ENCODE measurements at places on chromosomes 5 and 9.

DNA sequence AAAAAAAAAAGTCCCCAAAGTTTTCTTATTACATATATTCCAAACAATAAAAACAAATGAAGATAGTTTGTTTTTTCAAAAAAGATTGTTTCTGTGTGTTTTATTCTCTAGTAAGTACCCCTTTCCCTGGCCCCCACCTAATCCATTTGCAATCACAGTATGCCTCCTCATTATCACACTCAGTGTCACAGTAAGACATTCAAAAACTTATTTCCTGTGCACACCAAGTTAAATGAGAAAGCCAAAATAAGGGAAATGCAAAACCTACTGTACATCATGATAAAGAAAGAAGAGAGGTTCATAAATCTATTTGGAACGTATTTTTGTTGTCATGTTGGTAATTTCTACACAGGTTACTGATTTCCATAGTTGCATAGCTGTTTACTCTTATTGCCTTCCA is 62.3 kb downstream of the ST8SIA4 start:
- no peak for DNase-seq

DNA sequence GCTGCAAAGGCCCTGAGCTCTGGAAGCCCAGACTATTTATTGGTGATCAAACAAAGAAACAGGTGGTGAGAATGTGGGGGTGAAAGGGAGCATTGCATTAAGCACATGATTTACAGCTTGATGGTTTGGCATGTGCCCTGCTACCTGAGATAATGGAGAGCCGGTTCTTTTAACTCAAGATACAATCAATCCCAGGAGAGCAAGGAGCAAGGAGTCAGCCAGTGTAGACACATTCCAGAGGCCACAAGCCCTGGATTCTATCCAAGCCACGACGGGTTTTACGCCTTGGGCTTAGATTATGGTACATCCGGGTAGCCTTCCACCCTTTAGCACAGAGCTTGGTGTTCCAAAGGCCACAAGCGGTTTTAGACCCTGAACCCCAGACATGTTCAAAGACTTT is 292.2 kb downstream of the CYLC2 start:
- no peak for DNase-seq

DNA sequence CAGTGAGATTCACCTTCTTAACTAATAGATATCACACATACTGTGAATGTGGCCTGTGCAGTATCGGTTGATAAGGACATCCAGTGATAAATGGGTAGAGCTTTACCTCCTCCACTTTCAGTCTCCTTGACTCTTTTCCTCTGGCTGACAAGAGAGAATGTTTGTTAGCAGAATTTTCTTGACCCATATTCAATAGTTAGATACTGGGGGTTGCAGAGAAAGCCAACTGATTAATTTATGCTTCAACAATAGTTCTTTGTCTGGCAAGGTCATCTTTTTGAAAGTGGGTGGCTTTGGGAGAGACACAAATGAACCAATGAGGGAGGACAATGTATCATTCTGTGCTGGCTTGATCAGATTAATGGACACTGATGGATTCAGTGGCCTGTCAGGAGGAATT is 30.3 kb downstream of the TTC23L start:
- no peak for DNase-seq

DNA sequence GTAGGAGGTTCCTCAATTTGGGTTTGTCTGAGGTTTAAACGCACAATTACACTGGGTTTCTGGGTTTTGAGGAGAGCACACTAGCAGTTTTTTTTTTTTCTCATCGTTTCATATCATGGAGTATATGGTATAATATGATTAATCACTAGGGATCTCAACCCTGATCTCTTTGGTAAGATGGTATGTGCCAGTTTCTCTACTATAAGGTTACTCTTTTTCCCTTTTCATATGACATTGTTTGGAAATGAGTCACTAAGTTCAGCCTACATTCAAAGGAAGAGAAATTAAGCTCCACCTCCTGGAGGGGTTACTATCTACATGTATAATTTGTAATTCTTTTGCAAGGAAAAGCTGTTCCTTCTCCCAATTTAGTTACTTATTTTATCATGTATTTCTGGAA is 35.2 kb downstream of the MTRR start:
- no peak for DNase-seq

GRCh38 chr5:7585807-7586206 is 189.9 kb downstream of the ADCY2 start:
- no peak for DNase-seq

- no peak for DNase-seq
These were observed 539.1 kb downstream of the CDK5RAP2 start for GRCh38 chr9:120040896-120041295.

DNA sequence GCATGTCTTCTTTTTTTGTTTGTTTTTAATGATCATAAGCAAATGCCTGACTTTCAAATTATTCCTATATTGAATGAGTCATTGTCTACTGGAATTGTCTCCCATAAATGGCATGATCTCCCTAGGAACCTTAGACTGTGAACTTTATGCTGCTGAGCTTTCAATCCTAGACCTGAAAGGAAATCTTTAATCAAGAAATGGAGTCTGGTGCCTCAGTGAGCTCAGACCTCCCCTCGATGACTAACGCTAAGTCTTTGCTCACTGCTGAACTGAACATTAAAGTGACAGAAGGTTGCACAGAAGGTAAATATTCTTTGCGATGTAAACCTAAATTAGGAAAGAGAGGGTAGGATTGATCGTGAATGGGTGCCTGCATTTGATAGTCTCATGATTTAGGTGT is 745.2 kb upstream of the WWC1 start:
- no peak for DNase-seq

- DNase-seq: no peak
These were observed 445.8 kb upstream of the RIOK2 start for GRCh38 chr5:97628807-97629206.

DNA sequence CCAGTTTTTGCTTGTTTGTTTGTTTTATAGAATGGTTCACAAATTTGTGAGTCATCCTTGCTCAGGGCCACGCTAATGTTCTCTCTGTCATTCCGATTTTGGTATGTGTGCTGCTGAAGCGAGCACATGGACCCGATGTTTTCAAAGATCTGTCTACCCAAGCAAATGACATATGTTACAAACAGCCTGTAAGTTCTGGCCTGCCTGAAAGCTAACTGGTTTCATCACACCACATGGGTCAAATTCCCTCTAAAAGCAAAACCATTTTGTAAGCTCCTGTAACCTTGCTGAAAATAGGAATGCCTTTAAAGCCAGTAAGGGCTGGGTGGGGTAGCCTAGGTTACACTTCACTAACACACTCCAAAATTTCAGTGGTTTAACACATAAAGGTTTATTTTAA is 25.4 kb downstream of the DMRT3 start:
- no peak for DNase-seq

DNA sequence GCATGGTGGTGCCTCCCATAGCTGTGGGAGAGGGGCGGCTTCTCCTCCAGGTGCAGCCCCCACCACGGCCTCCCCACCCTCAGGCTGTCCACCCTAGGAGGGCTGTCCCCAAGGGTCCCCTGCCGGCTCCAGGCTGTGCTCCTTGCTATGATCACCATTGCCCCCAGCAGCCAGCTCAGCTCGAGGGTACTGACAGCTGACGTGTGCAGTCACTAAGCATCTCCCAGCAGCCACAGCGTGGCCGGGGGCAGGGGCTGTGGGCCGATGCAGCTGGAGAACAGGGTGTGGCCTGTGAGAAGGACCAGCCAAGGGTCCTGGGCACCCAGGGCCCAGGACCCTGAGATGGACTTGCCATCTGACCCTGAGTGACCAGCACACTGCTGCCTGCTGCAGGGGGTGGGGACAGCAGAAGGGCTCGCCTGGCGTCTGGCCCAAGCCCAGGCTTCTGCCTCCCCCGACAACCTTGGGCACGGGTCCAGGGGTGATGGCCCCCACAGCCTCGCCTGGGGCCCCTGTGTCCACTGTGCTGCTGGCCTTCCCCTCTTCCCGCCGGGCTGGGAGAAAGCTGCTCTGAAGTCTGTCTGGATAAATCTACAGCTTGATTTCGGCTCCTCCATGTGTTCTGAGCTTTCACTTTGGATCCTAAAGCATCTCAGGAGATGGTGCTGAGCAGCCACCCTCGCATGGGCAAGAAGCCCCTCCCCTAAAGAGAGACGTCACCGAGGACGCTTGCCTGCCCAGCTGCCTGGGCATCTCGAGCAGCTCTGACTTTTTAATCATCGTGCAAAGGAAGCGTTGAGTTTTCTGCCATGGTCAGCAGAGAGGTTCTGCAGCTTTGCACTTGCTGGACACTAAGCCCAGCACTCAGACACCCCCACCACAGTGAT is 5.5 kb downstream of the KCNT1 start:
- DNase-seq: no peak

DNA sequence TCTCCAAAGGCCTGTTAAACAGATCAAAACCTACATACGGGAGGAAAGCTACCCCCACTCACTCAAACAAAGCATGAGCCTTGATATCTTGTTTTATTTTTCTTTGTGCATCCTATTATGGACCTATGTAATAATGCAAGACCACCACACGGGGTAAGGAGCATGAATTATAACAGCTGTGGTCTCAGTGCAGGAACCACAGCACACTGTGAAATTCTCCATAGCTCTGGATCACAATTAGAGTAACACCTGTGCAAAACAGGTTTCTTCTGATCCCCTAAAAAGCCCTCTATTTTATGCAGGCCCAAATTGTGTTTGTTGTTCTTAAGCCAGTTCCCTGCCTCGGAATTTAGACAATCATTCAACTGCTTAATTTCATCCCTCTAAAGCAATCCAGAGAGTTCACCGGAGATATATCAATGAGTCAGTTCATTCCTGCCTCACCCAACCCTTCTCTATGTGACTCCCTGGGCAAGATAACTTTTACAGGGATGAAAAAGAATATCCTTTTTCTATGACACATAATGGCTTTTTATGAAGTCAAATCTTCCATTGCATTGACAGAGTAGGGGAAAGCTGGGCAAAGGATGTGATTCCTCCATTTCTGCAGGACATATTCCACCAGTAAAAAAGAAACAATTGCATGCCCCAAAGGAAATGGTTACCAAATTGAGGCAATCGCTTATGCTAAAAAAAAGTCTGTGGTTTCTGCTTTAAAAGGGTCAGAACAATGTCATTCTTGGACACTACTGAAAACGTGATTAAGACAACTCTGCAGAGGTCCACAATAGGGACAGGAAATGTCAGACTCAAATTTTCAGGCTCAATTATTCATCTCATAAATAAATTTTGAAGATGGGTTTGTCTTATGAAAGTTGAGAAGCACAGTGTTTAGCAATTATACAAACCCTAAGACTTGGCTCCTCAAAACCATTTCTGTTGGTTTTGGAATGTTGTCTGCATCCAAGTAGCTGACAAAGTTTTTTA is 41.6 kb upstream of the FST start:
- DNase-seq: no peak

DNA sequence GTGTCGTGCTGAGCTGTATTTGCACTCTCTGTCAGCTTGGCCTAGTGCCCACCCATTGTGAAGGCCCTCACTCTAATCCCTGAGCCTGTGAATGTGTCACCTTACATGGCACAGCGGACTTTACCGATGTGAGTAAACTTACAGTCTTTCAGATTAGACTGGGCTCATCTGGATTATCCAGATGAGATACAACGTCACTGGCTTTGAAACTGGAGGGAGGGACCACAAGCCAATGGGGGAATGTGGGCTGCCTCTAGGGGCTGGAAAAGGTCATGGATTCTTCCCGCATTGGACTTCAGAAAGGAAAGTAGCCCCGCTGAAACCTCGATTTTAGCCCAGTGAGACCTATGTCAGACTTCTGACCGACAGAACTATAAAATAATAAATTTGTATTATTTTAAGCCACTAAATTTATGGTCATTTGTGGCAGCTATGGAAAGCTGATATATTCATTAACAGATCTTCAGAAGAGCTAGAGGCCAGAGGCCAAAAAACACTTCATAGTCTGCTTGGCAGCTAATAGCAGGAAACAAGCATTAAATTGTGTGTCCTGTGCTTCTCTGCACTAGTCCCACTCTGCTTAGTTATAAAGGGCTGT is 139.0 kb upstream of the GAS1 start:
- DNase-seq: no peak

- DNase-seq: no peak
These were observed 35.7 kb upstream of the CDH18 start for GRCh38 chr5:20023686-20024180.

DNA sequence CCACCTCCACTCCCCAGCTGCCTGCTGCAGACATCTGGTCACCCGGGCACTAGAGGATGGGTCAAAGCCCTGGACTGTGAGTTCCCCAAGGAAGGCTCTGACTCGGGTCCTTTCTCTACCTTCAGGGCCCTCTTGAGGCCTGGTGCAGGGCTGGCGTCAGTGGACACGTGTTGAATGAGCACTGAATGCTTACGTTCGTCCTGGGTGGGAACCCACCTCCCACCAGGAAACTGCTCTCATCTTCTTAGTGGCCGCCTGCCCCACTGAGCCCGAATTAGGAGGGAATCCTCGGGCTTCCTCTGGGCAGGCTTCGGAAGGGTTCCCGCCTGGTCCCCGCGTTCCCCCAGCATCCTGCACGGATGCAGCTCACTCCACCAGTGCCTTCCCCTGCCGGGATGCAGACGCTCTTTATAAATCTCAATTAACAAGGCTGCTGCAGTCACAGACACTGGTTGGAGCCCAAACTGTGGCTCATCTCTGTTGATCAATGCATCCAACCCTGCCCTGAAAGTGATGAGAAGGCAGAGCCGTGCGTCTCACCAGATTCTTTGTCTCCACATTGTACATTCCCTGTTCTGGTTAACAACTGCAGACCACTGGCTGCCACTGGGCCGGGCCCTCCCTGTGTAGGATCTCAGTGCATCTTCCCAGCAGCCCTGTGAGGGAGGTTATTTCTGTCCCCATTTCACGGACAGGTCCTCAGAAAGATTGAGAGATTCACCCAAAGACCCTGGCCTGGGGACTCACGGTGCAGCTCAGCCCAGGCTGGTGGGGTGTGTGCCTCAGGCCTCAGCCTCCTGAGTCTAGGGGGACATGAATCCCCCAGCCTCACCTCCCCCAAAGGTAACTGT is 168.8 kb downstream of the GAPVD1 start:
- DNase-seq: no peak

DNA sequence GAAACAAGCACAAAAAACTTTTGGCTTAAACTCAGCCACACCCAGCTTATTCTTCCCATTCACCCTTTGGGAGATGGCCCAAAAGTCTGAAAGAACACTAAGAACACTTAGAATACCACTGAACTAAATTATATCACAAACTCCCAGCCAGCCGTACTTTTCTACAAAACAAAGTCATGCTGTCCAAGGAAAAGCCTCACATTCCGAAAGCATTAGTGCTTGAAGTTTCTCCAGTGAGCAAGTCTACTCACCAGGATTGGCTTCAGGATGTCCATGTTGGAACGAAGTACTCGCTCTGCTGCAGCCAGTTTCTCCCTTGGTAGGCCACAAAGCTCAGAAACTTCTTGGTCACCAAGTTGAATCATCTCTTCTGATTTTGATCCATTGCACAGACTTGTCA is 69.7 kb downstream of the ABCA1 start:
- no peak for DNase-seq

GRCh38 chr5:156359476-156359875 is 32.5 kb downstream of the SGCD start:
- no peak for DNase-seq

GRCh38 chr9:137237759-137238726 is 3.0 kb upstream of the TUBB4B start:
- DNase-seq: no peak

DNA sequence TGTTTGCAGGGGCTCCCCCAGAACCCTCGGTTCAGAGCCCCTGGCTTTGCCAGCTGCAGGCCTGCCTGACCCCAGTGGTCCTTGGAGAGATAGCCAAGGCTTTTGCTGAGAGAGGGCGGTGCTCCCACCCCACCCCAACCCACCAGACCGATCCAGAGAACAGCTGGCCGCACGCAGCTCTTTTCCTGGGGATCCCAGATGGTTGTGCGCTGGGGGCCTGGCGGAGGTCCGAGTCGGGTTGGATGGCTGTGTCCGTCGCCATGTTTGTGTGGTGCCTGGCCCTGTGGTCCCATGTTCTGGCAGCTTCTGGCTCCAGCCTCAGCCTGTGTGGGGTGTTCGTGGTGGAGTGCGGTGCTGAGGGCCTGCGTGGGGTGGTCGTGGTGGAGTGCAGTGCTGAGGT is 97.5 kb downstream of the RXRA start:
- no peak for DNase-seq

Data from activated naive CD4-positive, alpha-beta T cell (primary cell).